ENCODE measurements at places on chromosomes 6 and 20.

- DNase-seq = no peak
Observed at GRCh38 chr20:19291024-19291817, 78.8 kb downstream of the SLC24A3 start.

GRCh38 chr6:38320843-38321242 lies 318.9 kb downstream of the BTBD9 start:
- no peak for DNase-seq

GRCh38 chr6:85644279-85644762 lies 1.6 kb upstream of the SYNCRIP start:
- no peak for DNase-seq

- peak; percentile 16 for DNase-seq
Observed at GRCh38 chr6:89562093-89562973, 76.2 kb downstream of the LYRM2 start.

- no peak for DNase-seq
Observed at GRCh38 chr20:32019563-32020463, 9.6 kb downstream of the CCM2L start.

- DNase-seq = no peak
Observed at GRCh38 chr6:137776786-137777686, 90.0 kb upstream of the TNFAIP3 start.

DNA sequence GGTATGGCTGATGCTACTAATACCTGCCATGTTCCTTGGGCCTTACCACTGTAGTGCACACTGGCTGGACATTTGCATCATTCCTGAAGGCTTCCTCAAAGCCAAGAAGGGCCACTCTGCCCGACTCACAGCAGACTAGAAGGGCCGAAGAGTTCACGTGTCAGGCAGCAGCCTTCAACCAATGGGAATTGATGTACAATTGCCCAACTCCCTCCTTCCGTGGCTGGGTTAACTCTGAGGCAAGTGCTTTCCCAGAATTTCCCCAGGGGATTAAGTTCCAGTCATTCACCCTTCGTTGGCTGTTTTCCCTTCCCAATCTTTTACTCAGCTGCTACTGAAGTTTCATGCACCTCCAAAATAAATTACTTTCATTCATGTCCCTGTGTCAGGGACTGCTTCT lies 29.8 kb downstream of the PSMB9 start:
- no peak for DNase-seq

- no peak for DNase-seq
Observed at GRCh38 chr6:16238963-16239797, 793 bp downstream of the GMPR start.

- DNase-seq = no peak
Observed at GRCh38 chr6:113011389-113011788, 664.3 kb downstream of the RFPL4B start.

DNA sequence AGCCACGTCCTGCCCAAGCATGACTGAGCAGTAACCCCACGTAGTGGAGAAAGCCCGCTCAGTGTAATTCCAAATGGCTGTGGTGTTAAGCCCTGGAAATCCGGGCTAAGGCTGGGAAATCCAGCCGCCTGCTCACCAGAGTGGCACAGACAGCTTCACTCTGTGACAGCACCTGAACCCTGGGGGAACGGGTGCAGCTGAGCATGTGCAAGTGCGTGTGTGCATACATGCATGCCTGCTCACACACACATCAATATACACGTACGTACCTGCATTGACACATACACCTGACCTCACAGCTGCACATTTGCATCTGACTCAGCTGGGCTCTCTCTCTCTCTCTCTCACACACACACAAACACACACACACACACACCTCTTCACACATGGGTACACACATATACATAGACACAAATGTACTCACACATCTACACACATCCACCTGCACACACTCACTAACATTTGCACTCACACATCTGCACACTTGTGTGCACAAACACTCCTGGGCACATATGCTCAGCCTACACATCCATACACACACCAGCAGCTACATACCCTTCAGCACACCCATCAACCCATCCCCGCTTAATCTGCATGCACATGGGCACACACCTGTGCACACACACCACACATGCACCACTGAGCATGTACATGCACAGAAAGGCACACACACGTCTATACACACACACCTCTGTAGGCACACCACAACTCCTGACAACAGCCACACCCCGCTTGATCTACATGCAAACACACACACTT lies 114.1 kb downstream of the GRM4 start:
- no peak for DNase-seq

DNA sequence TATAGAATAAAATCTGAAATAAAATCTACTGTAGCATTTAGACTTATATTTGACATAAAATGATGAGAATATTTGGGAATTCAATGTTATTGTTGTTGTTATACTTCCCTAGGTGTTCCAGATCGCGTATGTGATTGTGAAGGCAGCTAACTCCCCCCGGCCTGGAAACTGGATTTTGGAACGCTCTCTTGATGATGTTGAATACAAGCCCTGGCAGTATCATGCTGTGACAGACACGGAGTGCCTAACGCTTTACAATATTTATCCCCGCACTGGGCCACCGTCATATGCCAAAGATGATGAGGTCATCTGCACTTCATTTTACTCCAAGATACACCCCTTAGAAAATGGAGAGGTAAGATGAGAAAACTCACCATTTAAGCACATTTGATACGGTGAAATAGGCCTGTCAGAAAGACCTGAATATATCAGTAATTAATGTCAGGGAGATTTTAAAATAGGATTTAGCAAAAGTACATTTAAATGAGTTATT lies 215.2 kb downstream of the LAMA2 start:
- no peak for DNase-seq

GRCh38 chr6:18025596-18025995 lies 38.2 kb upstream of the KIF13A start:
- DNase-seq = no peak

GRCh38 chr6:16723826-16724225 lies 37.4 kb downstream of the ATXN1 start:
- no peak for DNase-seq

GRCh38 chr20:8470156-8470555 lies 338.1 kb downstream of the PLCB1 start:
- no peak for DNase-seq

GRCh38 chr6:102340311-102340710 lies 946.8 kb downstream of the GRIK2 start:
- no peak for DNase-seq

DNA sequence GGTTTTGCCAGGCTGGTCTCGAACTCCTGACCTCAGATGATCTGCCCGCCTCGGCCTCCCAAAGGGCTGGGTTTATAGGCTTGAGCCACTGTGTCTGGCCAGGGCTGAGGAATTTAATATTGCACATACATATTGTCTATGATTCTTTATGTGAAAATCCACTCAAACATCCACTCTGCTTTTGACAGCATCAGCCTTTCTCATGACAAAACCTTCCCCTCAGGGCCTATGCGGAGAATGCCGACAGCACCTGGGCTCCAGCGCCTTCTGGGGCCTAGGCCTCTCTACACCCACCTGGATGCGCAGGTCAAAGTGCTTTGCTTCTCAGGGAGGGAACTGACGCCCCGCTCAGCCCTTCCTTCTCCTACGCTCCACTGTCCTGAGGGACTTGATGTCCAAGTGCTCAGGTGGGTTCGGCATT lies 5.4 kb downstream of the RAMACL start:
- no peak for DNase-seq

DNA sequence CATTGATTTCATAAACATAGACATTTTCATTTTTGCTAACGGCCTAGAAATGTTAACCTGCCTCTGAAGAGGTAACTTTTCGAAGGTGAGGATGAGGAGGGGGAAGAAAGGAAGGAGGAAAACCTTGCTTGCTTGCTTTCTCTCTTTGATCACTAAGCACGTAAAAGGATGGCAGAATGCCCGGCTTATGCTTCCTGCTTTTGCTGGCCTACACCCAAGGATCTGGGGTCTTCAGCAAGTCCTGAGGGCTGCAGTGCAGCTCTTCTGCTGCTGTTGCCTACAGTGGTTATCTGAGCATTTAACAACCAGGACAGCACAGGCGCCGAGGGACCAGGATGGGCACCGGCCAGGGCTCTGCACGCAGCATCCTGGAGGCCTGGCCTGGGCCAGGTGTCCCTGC lies 150.8 kb upstream of the TAB2 start:
- DNase-seq = no peak

DNA sequence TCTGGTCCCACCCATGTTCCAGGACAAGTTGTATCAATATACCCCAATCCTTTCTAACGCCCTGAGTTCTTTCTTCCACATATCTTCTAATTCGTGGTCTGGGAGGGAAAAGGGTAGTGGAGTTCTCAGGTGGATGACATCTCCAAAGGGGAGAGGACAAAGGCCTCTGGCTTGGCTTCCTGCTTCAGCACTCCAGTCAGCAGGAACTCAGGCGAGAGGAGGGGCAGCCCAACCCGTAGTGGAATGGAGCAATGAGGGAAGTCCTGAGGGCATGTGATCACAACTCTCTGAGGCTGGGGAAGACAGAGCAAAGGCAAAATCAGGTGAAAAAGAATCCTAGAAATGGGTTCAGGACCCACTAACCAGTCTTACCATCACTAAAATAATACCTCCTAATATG lies 9.6 kb upstream of the NRM start:
- DNase-seq = no peak

DNA sequence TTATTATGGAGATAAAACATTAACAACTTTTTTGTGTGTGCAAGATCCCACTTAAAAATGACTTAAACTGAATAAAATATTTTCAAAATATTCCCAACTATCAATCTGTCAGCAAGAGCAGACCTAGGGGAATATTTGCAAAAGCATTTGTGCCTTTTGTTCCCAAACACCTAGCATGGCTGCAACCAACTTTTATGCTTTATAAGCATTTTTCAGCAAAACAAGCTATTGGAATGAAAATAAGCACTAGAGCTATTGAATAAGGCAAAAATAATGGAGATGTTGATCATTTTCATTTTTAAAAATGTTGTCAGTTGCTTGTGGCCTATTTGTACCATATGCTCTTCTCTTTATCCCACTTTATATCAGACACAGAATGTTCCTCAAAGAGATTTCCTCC lies 28.2 kb upstream of the CEP162 start:
- DNase-seq = no peak

- DNase-seq = no peak
Observed at GRCh38 chr6:142458836-142459235, 157.0 kb downstream of the ADGRG6 start.

DNA sequence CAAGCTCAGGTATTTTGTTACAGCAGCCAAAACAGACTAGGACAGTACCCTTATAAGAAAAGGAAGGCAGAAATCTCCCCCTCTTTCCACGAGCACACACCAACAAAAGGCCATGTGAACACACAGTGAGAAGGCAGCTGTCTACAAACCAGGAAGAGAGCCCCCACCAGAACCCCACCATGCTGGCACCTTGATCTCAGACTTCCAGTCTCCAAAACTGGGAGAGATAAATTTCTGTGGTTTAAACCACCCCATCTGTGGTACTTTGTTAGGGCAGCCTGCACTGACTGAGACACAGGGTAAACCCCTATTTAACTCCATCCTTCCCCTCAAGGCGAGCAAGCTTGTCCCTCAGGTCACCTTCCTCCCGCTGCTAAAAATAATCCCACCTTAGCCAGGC lies 475.8 kb upstream of the JARID2 start:
- no peak for DNase-seq

DNA sequence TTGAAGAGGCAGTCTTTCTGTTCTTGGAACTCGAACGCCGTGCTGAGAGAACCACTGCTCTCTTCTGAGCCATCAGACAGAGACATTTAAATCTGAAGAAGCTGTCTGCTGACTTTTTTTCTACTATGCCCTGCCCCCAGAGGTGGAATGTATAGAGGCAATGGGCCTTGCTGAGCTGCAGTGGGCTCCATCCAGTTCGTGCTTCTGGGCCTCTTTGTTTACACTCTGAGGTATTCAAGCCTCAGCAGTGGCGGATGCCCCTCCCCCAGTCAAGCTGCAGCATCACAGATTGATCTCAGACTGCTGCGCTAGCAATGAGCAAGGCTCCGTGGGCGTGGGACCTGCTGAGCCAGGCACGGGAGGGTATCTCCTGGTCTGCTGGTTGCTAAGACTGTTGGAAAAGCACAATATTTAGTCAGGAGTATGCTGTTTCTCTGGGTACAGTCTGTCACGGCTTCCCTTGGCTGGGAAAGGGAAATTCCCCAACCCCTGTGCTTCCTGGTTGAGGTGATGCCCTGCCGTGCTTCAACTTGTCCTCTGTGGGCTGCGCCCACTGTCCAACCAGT lies 526.8 kb downstream of the CD109 start:
- DNase-seq = no peak

DNA sequence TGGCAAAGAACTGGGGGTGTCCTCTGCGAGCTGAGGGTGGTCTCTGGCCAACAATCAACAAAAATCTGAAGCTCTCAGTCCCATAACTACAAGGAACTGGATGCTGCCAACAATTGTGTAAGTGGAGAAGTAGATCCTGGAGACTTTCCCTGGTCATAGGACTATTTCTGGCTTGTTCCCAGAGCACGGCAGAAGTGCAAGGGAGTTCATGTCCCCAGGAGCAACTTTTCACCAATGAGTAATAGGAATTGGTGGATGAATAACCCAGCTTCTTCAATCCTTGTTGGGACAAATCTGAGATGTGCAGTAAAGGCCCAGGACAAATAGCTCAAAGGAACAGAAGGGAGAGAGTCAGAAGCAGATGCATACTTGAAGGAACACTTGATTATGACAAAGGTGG lies 95.5 kb downstream of the QRSL1 start:
- DNase-seq = no peak

DNA sequence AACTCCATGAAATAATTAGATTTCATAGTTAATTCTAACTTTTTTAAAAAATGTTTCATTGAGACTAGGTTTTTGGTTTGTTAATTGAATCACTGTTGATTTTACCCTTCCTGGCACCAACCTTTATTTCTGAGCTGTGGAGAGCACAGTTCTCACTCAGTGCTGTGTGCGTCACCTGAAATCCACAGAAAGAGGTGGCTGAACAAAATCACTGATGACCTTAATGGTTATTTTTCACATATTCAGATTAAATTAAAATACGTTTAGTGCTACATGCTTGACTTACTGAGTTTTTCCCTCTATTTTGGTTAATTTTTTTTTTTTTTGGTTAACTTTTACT lies 89.4 kb downstream of the SLC16A10 start:
- DNase-seq = no peak

DNA sequence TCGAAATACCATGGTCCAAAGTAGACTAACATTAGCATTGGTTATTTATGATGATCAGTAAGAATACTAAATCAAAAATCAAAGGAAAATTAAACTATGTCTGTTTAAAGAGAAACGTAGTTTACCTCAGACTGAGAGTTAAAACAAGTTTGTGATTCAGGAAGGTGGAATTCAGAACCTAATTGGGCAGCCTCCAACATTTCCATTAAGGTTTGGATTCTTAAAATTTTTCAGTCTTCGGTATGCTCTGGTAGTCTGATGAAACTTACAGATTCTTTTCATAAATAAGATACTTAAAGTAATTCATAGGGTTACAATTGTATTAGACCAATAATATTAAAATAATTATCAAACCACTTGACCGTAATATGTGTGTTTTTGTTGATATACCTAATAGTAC lies 18.6 kb downstream of the HFE start:
- no peak for DNase-seq

Measured in NCI-H2171 (cell line).